Activated naive CD4-positive, alpha-beta T cell treated with anti-CD3 and anti-CD28 coated beads, Interleukin-2, amount 10 ng/mL, durations not matched to agents 5 hours and 36 hours (primary cell): ENCODE measurements at places on chromosomes 1 and 21. TPM values are rescaled to one million over a fixed set of nuclear protein-coding genes. Genes with fewer than 3 reads are reported as not detected.

AMPD1 gene
- total RNA-seq, result not detected

SEMA4A gene
- 1.9 TPM for total RNA-seq

CYP4Z1 gene
- total RNA-seq, result not detected

TMPRSS15 gene
- total RNA-seq, result not detected

SLC1A7 gene
- not detected for total RNA-seq

MATN1 gene
- total RNA-seq, result not detected

ATP1A4 gene
- total RNA-seq, result not detected

LCE1C gene
- not detected for total RNA-seq

SEC16B gene
- not detected for total RNA-seq

C1QA gene
- not detected for total RNA-seq

S1PR1 gene
- 239 TPM for total RNA-seq

DNAI4 gene
- 1.9 TPM for total RNA-seq

AQP10 gene
- not detected for total RNA-seq

COL6A2 gene
- 11.6 TPM for total RNA-seq
